ENCODE measurements at places on chromosomes 13 and 19.

DNA sequence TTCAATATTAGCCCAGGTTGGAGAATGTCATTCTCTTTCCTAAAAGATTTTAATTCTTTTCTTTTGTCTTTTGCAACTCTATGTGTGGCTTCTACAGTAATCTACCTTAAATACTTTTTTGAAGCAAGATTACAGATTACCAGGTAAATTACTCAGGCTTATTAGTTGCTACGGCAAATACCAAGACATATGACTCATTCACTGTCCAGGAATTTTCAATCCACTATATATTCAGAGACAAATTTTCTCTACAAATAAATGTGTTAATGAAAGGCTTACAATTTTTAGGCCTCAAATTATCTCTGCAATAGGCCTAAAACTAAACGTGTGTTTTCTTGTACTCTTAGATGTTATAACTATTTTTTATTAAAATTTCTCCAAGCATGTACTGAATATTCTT lies 631.3 kb downstream of the DIAPH3 start:
- DNase-seq: no peak

GRCh38 chr19:17370026-17370587 lies 7.0 kb downstream of the PLVAP start:
- DNase-seq: no peak

DNA sequence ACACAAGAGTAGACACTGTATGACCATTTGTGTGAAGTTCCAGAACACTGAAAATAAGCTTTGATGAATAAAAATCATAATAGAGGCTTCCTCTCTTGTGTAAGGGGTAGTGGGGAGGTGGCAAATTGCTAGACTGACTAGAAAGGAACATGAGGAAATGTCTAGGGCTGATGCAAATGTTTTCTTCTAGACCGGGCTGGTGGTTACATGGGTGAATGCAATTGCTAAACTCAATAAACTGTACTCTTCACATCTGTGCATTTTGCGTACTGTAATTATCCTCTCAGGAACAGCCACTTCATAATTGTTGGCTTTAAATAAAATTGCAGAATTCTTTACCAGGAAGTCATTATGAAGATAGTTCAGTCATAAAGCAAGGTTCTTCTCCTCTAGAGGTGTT lies 5.2 kb upstream of the KBTBD7 start:
- DNase-seq: no peak

- no peak for DNase-seq
These were observed 8.6 kb upstream of the CEACAM6 start for GRCh38 chr19:41746593-41747227.

- no peak for DNase-seq
These were observed 737 bp upstream of the ZNF181 start for GRCh38 chr19:34733266-34733745.

DNA sequence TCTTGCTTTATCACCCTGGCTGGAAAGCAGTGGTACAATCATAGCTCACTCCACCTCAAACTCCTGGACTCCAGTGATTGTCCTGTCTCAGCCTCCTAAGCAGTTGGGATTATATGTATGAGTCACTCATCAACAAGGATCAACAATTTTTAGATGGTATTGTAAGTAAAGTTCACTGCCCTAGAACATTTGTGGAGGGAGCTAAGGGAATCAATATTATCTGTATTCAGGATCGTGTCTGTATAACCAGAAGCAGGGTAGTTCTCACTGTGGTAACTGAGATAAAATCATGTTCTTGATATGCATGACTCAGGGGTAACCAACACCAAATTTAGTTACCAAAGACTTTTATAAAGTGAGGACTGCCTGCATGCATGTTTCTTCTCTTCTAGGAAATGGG lies 27.0 kb downstream of the ZMYM5 start:
- DNase-seq: no peak

- peak; percentile 69 for DNase-seq
These were observed 91.6 kb downstream of the GNG7 start for GRCh38 chr19:2610637-2611482.

DNA sequence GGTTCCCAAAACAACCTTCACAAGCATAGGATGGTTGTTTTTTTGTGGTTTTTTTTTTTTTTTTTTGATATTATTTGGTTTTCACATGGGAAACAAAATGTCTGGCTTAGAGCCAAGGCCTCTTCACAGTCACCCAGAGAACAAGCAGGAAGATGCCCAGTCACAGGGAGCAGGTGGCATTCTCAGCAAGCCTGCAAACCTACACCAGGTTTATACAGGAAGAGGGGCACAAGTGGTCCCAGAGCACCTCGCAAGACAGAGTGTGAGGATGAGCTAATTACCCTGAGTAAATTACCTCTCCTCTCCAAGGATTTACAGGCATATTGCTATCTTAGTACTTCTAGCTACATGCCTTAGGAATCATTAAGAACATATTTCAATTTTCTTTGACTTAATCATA lies 1375.6 kb downstream of the EFNB2 start:
- no peak for DNase-seq

- DNase-seq: no peak
These were observed 687 bp upstream of the FTL start for GRCh38 chr19:48964205-48965039.

GRCh38 chr13:39485314-39485700 lies 117.7 kb downstream of the LHFPL6 start:
- DNase-seq: no peak

DNA sequence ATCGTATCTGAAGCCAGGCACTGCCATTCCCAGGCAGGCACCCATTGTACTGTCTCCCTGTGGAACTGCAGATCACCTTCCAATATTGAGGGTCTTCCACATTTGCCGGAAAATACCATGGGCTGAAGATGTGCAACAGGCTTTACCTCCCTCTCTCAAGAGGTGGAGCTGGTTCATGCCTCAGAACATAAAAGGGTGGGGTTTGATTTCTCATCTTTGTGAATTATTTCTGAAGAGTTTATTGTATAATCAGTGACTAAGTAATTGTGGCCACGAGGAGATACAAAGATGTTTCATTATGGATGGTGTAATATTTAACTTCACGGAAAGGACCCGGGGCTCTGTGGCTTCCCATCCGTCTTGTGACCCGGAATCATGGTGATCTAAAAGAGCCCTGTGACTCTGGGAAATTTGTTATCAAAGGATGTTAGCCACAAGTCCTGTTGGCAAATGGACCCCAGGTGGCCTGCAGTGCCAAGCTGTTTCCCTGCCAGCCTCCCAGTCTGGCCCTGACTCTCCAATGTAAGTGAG lies 230.5 kb downstream of the LACC1 start:
- DNase-seq: no peak

- no peak for DNase-seq
These were observed 8.4 kb downstream of the MKNK2 start for GRCh38 chr19:2042485-2043250.

- no peak for DNase-seq
These were observed 10.7 kb downstream of the ELF1 start for GRCh38 chr13:41008349-41008980.

- DNase-seq: no peak
These were observed 997 bp upstream of the KCNN4 start for GRCh38 chr19:43781630-43782310.

- DNase-seq: no peak
These were observed 11.2 kb upstream of the KLF12 start for GRCh38 chr13:74145249-74145975.

DNA sequence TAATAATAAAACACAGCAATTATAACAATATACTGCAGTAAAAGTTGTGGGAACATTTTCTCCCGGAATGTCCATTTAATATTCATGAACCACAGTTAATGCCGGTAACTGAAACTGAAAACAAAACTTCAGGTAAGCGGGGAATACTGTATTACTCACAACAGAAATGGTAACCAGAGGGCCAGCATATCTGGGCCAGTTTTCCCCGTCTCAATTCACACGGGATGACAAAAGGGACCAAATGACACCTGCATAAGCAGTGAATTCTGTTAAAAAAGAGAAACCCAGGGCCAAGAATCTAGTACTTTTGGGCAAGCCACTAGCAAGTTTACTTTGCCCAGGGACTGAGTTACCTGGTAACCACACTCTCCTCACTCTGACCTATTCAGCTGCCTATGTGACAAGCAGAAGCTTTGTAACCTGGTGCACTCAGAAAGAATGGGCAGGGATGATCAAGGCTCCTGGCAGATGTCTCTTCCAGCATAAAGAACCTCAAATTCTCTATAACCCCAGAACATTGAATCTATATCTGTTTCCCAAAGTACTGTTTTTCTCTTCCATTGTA lies 1171.2 kb downstream of the DIAPH3 start:
- DNase-seq: no peak

DNA sequence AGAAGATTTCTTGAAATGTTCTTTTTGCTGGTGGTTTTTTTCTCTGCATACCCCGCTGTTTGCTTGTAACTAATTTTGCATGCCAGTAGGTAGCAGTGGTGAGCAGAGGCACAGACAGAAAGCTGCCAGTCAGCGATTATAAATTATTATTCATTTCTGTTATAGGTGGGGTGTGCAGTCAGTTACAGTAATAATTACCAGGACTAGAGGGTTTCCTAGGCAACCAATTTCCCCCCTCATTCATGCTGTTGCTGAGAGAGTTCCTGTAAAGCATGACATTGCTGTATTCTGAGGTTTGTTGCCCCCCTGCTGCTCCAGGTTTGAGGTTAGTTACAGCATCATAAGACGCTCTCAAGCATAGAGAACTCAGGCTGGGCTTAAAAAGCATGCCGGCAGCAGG lies 104.5 kb downstream of the URI1 start:
- no peak for DNase-seq

GRCh38 chr13:92602560-92602959 lies 624.0 kb upstream of the GPC6 start:
- DNase-seq: no peak

GRCh38 chr13:51970349-51970748 lies 40.9 kb downstream of the ATP7B start:
- DNase-seq: no peak

- no peak for DNase-seq
These were observed 688.6 kb upstream of the SLITRK1 start for GRCh38 chr13:84570831-84571230.

- DNase-seq: no peak
These were observed 11.8 kb downstream of the DAPK3 start for GRCh38 chr19:3958836-3959765.

DNA sequence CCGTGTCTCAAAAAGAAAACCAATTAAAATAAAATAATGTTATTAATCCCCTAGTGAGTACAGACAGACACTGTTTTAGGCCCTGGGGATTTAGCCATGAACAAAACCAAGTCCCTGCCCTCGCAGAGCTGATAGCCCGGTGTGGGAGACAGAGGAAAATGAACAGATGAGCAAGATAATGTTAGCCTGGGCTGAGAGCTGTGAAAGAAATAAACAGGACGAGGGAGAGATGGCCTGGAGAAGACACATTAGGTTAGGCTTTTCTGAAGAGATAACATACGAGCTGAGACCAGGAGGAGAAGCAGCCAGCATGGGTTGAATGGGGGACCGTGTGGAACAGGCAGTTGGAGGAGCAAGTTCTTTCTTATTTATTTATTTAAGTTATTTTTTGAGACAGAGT lies 9.0 kb downstream of the RELB start:
- DNase-seq: no peak

- DNase-seq: no peak
These were observed 326.1 kb upstream of the SLITRK1 start for GRCh38 chr13:84208246-84208910.

DNA sequence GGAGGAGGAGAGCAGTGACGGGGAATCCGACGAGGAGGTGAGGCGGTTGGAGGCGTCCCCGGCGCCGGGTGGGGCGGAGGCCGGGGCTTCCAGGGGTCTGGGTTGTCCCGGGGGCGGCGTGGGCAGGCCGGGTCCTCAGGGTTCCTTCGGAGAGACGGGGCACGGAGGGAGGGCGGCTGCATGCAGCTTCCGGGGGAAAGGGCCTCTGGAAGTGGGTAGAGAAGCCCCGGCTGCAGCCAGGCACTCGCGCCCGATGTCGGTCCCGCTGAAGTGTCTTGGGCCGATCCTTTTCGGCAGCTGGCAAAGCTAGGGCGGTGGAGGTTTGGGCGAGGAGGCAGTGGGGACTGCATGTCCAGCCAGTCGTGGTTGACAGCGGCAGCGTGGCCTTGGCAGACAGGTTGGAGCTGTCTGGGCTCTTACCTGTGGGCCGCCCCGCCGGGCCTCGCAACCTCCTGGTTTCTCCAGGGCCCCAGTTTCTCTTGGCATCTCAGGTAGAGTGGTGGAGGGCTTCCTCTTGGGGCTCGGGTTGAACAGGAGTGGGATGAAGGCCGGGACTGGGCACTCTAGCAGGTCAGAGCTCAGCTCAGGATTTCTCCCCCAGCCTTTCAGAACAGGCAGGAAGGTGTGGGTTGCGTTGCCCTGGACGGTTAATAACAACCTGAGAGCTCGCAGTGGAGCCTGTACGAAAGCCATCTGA lies 690 bp downstream of the KMT2B start:
- peak; percentile 39 for DNase-seq

GRCh38 chr13:77720988-77721387 lies 23.5 kb downstream of the SLAIN1 start:
- DNase-seq: no peak

DNA sequence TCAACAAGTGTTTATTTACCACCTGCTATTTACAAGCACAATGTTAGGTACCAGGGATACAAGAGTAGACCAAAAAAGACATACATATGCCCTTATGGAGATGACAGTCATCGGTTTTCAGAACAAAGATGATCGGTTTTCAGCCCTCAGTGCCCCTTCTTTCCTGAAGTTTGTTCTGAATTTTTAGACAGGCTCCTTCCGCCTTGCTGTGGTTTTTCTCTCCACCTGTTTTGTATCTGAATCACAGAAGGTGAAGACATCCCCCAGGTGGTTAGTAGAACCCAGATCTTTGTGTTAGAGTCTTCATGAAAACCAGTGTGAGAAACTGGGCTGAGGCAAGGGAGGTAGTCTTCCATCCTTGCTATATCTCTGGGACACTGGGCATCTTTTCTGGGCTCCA lies 23.5 kb downstream of the ACTL9 start:
- DNase-seq: no peak

GRCh38 chr19:39823686-39824085 lies 10.3 kb downstream of the DYRK1B start:
- DNase-seq: no peak

GRCh38 chr13:45412274-45413049 lies 5.7 kb downstream of the SLC25A30 start:
- DNase-seq: no peak
